ENCODE measurements at places on chromosomes 2 and 18. TPM values are rescaled to one million over a fixed set of nuclear protein-coding genes. Genes with fewer than 3 reads are reported as not detected.

- no peak for DNase-seq
Measured at GRCh38 chr2:118968961-118969733, 27.2 kb downstream of the MARCO start.

The ALPI gene
- not detected for total RNA-seq

The HOXD13 gene
- not detected for total RNA-seq

DNA sequence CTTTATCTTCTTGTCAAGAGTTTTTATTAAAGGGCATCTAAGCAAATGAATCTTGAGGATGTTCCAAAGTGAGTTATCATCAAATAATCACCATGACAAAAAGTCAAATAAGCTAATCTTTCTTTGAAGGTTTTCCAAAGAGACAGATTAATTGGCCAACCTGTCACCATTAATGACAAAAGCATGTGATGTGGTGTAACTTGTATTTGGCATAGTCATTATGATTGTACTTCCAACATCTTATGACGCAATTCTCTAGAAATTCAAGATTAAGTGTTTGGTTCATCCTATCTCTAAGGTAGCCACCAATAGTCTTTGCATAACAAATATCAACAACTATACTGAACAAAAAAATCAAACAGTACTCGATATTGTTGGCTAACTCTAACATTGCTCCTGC lies 28.6 kb downstream of the RBMS1 start:
- no peak for DNase-seq

The DNAH6 gene
- total RNA-seq, result 0.54 TPM

DNA sequence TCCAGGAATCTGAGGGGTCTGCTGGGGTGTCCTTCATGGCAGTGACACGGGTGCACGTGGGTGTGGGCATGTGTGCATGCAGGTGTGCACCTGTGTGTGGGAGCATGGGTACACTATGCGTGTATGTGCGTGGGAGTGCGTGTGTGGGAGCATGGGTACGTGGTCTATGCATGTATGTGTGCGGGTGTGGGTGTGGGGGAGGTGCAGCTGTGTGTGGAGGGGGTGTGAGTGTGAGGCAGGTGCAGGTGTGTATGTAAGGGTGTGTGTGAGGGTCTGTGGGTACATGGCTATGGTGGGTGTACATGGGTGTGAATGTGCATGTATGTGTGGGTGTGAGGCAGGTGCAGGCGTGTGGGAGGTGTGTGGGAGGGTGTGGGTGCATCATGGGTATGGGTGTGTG lies 36.3 kb downstream of the EIPR1 start:
- DNase-seq, result no peak

DNA sequence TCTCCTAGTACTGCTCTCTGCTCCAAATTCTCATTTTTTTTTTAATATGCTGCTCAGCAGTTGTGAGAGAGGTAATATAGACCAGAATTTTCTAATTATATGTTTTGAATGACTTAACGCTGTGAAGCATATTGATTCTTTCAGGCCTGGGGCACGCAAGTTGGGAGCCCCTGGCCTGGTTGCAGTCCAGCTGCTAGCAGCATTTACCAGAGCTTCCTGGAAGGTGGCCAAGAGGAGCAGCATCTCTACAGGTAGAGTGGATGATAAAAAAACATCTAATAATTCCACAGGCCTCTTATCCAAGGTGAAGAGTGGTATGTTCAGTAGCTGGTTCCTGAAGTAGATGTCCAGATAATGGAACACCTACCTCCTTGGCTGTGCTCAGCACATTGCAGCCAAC lies 7.3 kb upstream of the UGP2 start:
- DNase-seq, result no peak

DNA sequence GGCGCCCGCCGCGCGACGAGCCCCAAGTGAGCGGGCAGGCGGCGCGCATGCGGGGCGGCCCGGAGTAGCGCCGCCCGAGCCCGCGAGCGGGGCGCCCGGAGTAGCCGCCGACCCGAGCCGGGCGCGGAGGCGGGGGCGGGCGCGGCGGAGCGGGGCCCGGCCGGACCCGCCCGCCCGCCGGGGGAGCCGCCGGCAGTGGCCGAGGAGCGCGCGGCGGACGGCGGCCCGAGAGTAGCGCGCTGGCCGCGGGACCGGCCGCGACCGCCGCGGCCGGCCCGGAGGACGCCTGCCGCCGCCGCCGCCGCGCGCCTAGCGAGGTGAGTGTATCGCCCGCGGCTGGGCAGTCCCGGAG lies at the start of gene GALNT1:
Gene GALNT1 (plus strand): TSS at position 195 of the 352 bp plus-strand sequence. CDS start 72,923 bp downstream, outside the sequence.
- no peak for DNase-seq

The MAL gene
- 50.8 TPM for total RNA-seq

The LONRF2 gene
- total RNA-seq, result not detected

- no peak for DNase-seq
Measured at GRCh38 chr2:85523903-85524335, 15.0 kb upstream of the MAT2A start.

- DNase-seq, result no peak
Measured at GRCh38 chr2:176392744-176393414, 123.6 kb downstream of the MTX2 start.

- no peak for DNase-seq
Measured at GRCh38 chr18:46574000-46574742, 82.8 kb downstream of the LOXHD1 start.

The UGT1A3 gene
- not detected for total RNA-seq

GRCh38 chr2:98247383-98247782 lies 98.9 kb upstream of the CNGA3 start:
- DNase-seq, result no peak
